ENCODE measurements at places on chromosomes 3 and 15.

GRCh38 chr3:149638228-149639092 lies 19.4 kb downstream of the WWTR1 start:
- no peak for DNase-seq

- no peak for DNase-seq
Observed at GRCh38 chr3:31402117-31402516, 130.6 kb upstream of the STT3B start.

DNA sequence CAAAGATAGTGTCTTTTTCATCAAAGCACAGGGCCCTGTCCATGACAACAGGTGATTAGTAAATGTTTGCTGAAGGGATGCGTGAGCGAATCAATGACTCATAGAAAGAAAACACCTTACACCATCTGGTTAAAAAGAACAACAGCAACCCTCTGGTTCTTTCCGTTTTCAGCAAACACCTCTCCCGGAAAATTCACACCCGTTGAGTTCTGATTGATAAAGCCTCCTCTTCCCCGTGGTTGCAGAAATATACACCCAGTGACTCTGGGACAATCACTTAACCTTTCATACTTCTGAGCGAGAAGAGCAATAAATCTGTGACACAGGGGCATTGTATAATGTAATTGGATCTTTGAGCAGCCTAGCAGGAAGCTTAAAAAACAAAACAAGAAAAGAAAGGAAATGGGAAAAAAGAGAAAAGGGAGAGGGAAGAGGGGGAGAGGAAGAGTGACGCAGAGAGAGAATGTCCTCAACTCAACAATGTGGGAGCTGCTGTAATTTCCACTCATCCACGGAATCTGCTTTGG lies 37.6 kb downstream of the ADAMTS9 start:
- DNase-seq, result peak; percentile 40

DNA sequence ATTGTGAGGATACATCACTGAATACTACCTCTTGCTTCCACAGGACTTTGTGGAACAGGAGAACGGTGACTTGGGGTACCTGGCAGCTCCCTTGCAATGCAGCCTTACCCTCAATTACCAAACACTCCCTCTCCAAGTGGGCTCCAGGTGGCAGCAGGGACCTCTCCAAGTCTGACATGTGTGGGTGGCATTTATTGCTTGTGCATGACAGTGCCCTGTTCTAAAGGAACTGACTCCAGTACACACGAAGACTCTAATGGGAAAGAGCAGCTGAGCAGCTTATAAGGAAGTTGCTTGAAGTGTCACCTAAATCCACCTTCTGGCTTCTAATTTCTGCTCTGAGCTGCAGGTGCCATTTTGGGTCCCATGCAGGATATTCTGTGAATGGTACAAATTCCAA lies 174.1 kb upstream of the SLCO3A1 start:
- DNase-seq, result peak; percentile 26

GRCh38 chr15:84883916-84884781 lies at the start of gene SLC28A1:
Gene SLC28A1 (plus strand): TSS chr15:84884662. CDS start chr15:84887761, 3,099 bp downstream.
- peak; percentile 18 for DNase-seq

DNA sequence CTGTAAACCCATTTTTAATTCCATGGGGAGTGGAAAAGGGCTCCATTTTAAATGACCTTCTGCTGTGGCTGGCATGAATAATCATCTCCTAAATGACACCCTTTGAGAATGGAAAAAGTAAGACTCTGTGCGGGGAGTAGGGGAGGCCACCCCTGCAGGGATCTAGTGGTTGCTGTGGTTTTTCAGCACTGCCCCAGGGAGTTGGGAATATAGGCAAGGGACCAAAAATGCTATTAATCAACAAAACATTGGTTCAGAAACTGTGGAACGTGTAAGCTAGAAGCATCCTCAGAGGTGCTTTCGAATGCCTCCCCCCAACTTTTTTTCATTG lies 30.1 kb upstream of the ADAMTS7 start:
- DNase-seq, result no peak
